PC-3 (cell line): ENCODE measurements at places on chromosomes 5 and 9. TPM values are rescaled to one million over a fixed set of nuclear protein-coding genes. Genes with fewer than 3 reads are reported as not detected.

Gene PCDHA6
- 0.22 and 0.35 TPM in 2 replicates for total RNA-seq

Gene LCN2
- 153 and 154 TPM in 2 replicates for total RNA-seq

Gene ORM2
- total RNA-seq = not detected in 2 replicates

Gene CCL28
- total RNA-seq = 8.1 and 8.5 TPM in 2 replicates

Gene INSL4
- total RNA-seq = not detected in 2 replicates

Gene NR2F1
- 88.4 and 118 TPM in 2 replicates for total RNA-seq

Gene OR1N1
- total RNA-seq = not detected in 2 replicates
